ENCODE measurements at places on chromosomes 12 and 14. TPM values are rescaled to one million over a fixed set of nuclear protein-coding genes. Genes with fewer than 3 reads are reported as not detected.

DNA sequence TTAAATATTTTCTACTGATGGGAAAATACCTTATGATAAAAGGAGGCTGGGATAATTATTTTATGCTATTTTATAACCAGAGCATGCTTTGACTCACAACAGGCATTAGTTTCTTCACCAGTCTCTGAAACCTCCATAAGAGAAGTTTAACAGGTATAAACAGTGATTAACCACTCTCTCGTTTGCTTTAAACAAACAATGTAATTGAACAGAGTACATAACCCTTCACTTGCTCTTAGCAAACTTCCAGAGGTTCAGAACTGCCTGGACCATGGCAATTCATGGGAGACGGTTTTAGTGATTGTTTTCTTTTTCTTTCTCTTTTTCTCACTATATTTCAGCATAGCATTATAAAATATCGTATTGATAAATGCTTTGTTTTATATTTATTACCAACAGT is 35.3 kb downstream of the CFAP251 start:
- no peak for DNase-seq

INHBC gene
- not detected for total RNA-seq

DNA sequence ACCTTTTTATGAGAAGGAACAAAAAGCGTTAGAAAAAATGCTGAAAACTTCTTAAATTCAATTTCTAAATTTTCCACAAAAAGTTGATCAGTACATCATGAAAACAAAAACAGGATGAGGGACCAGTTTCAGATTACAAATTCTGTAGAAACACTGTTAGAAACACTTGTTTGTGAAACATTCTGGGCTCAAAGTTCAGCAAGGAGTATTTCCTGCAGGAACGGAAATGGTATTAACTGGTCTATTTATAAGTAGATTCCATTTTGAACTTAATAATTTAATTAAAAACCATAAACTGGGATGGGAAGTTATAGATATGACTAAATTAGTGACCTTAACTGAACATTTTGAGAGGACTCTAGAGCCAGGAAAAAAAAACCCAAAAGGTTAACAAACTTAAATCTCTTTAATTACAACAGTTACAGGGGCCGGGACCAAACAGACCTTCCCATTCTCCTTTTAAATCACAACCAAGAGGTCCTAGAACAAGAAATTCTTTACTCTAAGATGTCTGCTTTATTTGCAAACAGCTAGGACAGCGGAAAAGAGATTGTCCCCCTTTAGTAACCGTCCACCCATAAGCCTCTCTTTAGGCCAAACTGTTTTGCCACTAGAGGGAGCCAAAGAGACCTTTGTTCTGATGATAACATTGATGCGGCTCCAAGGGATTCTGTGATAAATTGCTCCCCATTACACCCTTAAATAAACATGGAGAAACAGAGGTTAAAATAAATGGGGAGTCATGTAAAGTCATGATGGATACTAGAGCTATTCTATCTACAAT is 69.0 kb upstream of the RERGL start:
- DNase-seq = no peak

SYNDIG1L gene
- not detected for total RNA-seq

DNA sequence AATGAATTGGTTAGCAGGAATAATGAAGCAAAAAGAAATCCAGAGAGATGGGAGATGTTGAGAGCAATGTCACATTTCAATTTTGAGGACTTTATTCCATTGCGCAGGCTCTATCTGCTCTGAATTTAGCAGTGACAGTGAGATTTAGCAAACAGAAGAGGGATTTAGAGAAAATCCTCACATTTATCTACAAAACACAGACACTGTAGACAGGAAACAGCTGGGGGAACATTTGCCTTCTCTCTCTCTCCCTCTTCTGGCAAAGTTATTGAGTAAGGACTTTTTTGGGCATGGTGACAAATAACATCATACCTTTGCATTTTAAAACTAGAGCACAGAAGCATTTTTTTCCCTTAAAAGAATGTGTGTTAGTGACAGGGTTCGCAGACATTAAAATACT is at the start of gene IGF1:
IGF1 (minus strand) TSS at position 158 of the 400 bp plus-strand sequence. CDS start 182 bp downstream, outside the sequence.
- no peak for DNase-seq

DNA sequence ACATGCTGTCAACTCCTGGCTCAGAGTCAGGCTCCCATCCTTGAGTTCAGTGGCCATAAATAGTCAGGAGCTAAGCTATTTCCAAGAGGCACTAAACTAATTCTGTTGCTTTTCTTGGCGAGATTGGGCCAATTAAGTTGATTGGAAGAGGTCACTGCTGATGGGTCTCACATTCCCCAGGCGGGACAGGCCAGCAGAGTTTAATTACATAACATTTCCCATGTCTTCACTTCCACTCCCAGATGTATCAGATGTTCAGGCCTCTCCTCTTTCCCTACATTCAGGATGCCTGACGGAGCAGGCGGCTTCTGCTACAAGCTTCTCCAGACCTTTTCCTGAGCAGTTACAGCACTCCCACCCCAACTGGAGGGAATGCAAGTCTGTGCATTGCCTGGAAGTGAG is 5.3 kb downstream of the NTF3 start:
- no peak for DNase-seq

OR11H12 gene
- total RNA-seq = not detected

DNAI7 gene
- total RNA-seq = not detected

MYO1H gene
- total RNA-seq = not detected

SOX5 gene
- total RNA-seq = 0.17 TPM

GRCh38 chr14:48580692-48581091 is 905.3 kb upstream of the MDGA2 start:
- no peak for DNase-seq

LRRK2 gene
- total RNA-seq = 0.43 TPM

- DNase-seq = peak; percentile 95
Measured at GRCh38 chr14:31927348-31927832, 149.7 kb upstream of the ARHGAP5 start.

GPR65 gene
- not detected for total RNA-seq

PTPRQ gene
- total RNA-seq = not detected

GRCh38 chr12:52191841-52192791 is at the start of gene KRT80:
KRT80 (minus strand) TSS chr12:52192014; CDS start chr12:52191902, 112 bp downstream.
- peak; percentile 94 for DNase-seq

PMEL gene
- total RNA-seq = 3.7 TPM

DRAM1 gene
- 16.1 TPM for total RNA-seq

DNA sequence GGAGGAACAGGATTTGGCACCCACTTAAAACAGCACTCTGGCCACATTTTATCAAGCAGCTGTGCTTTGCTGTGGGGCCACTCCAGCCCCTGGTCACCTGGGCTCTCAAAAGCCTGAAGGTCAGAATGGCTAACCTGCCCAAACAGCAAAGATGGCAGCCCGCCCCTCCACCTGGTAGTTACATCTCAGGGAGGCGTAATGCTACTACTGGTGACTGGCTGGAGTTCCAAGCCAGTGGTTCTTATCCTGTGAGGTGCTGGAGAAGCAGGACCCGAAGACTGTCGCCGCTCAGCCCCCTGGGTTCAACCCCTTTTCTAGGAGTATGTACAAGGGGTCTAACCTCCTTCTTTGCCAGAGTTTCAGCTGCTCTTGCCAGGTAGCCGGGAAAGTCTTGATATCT is 467.4 kb upstream of the FOXG1 start:
- DNase-seq = no peak

FIGNL2 gene
- 3.7 TPM for total RNA-seq

GRCh38 chr12:3718100-3718499 is 34.8 kb downstream of the CRACR2A start:
- DNase-seq = no peak

RNASE4 gene
- 7.6 TPM for total RNA-seq

GRCh38 chr12:108090107-108090899 is 38.8 kb upstream of the WSCD2 start:
- DNase-seq = no peak

DNA sequence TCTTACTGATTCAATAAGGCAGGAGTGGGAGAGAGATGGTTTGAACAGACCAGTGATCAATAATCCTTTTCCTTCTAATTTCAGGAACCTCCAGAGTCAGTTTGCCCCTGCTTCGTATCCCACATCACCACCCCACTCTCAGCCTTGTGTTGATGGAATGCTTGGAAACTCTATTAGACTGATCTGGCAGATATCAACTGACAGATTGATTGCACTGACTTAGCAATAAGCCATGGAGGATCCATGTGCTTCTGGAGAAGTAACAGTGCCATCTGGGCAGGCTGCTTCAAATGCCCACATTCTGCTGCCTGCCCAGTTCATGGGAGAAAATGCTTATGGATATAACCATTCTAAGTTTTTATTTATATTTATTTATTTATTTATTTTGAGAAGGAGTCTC is 218.0 kb downstream of the SLC2A13 start:
- DNase-seq = no peak

DNA sequence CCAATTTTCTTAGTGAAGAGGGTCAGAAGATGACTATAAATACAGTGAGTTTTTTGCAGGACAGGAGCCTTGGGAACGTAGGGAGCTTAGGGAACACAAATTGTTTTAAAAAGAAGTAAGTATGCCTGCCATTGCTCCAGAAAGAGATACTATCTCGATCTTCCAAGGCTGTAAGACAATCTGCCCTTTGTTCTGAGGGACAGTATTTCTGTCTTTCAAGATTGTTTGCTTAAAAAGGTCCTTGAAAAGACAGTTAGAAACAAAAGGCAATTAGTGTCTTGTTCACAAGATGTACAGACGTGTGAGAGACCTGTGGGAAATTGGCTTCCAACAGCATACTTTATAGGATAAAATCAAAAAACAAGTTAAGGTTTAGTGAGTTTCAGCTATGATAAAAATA is 321.2 kb upstream of the FAR2 start:
- no peak for DNase-seq

KRT71 gene
- not detected for total RNA-seq

DNA sequence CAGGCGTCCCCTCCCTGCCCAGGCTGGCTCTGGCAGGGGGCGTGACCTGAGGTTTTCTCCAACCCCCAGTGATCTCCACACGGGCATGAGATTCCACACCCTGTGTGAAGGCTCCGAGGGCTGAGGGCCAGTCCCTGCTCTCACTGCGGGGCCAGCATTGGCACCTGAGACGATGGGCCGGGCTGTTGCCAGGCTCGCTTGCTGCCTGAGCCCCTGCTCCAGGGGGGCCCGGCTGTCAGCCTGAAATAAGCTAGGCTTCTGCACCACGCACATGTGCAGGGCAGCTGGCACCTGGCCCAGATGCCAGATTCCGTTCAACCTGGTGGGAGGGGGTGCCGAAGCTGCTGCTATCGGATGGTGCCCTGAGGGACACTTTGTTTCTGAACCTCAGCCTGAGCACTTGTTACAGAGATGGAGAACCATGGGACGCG is 196.5 kb upstream of the PRMT8 start:
- DNase-seq = no peak

GRCh38 chr14:53953828-53954550 is 2.6 kb downstream of the BMP4 start:
- DNase-seq = no peak

GRCh38 chr14:75905147-75905904 is 76.5 kb downstream of the TGFB3 start:
- no peak for DNase-seq

DNA sequence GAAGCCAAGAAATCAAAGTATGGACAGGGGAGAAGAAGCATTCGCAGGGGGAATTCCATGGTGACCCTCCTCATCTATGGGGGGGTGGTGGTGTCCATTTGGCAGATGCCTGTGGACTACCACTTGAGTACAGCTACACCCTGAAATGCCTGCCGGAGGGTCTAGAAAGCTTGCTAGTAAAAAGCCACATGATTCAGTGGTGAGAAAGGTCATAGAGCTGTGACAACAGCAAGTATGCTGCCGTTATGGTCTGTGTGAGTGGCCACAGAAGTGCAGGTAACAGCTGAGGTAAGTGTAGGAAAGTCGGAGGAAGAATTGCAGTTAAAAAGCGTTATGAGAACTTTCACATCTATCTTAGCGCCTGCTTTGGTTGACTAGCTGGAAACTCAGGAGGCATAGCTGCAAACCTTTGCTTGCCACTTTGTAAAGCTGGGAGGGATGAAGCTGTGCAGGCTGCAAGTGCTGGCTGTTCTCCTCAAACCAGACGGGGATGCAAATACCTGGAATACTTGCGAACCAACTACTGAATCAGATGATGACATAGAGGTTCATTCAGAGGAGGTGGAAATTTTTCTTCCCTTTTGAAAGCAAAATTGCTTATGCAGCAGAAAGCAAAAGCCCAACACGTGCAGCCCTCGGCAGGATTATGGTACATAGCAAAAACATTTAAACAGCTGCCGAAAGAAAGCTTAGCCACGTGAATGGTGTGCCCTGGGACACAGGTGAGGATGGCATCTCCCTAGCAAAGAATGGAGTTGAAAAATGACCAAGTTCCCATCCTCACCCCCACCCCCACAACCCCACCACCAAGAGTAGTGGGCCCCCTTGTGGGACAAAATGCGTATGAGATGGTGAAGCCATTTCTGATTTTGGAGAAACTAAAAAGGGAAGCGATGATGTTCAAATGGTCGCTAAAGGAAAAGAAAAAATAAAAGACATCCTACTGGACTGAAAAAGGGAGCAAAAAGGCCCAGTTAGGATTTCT is 287.0 kb downstream of the RERGL start:
- no peak for DNase-seq

TBX3 gene
- total RNA-seq = 2.0 TPM

GRCh38 chr14:72033365-72033764 is 101.1 kb downstream of the RGS6 start:
- DNase-seq = no peak

DNA sequence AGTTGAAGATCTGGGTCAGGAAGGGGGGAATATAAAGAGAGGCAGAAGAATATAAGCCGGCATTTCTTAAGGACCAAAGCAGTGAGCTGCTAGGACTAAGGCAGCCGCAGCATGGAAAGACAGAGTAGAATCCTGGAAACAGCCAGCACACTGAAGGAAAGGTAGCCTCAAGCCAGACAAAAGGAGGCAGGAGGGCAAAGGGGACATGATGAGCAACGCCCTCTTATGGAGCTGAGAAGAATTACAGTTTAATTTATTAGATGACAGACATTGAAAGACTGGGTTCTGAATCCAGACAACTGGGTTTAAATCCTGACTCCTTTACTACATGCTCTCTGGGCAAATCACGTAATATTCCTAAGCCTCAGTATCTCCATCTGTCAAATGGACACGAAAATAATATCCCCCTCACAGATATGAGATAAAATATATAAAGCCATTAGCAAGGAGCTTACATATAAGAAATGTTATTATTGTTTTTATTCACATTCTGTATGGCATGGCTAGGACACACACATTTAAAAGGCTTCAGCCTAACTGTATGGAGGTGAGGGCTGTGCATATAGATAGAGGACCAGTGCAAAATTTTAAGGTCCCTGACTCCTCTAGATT is 8.1 kb upstream of the PCED1B start:
- no peak for DNase-seq

GRCh38 chr12:110563702-110564470 is 19.2 kb downstream of the PPTC7 start:
- no peak for DNase-seq

GRCh38 chr12:105983622-105984320 is 155.0 kb downstream of the NUAK1 start:
- DNase-seq = no peak

DNA sequence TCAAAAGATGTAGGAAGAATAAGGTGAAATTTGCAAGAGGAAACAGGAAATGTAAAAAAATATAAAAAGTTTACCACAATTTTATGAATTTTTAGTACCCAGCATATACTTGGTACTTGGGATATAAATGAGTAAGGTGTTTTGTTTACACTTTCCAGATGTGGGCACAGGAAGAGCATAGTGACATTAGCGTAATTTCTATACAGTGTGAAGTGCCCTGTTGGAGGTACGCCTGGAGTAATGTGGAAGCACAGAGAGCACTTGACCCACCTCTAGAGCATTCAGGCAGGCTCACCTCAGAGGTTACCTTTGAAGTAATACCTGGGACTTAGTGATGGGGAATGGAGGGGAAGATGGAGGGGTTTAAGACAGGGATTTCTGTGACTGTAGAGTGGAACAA is 89.5 kb downstream of the AEBP2 start:
- no peak for DNase-seq

GRCh38 chr14:24392325-24393091 is 6.3 kb upstream of the NYNRIN start:
- DNase-seq = no peak

GALNT4 gene
- total RNA-seq = 5.7 TPM

Data from epithelial cell of proximal tubule (primary cell).